Karpas-422 (cell line): ENCODE measurements at places on chromosomes 1 and 21. TPM values are rescaled to one million over a fixed set of nuclear protein-coding genes. Genes with fewer than 3 reads are reported as not detected.

RUNX3 gene
- total RNA-seq, result 35.2 and 36.6 TPM in 2 replicates

SNRNP40 gene
- 106 and 116 TPM in 2 replicates for total RNA-seq

ORC1 gene
- total RNA-seq, result 9.9 and 14.6 TPM in 2 replicates

PACC1 gene
- 8.5 and 17.9 TPM in 2 replicates for total RNA-seq

SEC16B gene
- total RNA-seq, result 0.11 TPM in 1 of 2 replicates, not detected in the other

RNF186 gene
- total RNA-seq, result not detected in 2 replicates

PLA2G2C gene
- total RNA-seq, result not detected in 2 replicates

IFI44 gene
- total RNA-seq, result 16.3 and 27.5 TPM in 2 replicates

CBR1 gene
- 26.4 and 34.1 TPM in 2 replicates for total RNA-seq

DNA sequence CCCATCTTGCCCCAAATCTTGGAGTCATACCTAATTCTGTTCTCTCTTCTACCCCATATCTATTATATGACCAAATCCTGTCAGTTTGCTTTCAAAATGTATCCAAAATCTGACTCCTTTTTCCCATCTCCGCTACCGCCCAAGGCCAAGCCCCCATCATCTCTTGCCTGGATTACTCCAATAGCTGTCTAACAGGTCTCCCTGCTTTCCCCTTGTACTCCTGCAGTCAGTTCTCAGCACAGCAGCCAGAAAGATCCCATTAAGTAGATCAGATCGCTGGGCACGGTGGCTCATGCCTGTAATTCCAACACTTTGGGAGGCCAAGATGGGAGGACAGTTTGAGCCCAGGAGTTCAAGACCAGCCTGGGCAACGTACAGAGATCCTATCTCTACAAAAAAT lies 19.8 kb downstream of the IQGAP3 start:
- DNase-seq, result no peak
- 0 out of 2 replicates have a peak overlapping the region, but pooled peaks have one; percentile 32 for H3K27ac ChIP-seq
- no peak overlapping the region for H3K4me3 ChIP-seq
- H3K27me3 ChIP-seq, result no peaks in the 10 kb centered on the region
- H3K4me1 ChIP-seq, result peaks cover 63% of the 10 kb centered on the region

- H3K4me1 ChIP-seq, result peaks cover 4% of the 10 kb centered on the region
- H3K27ac ChIP-seq, result no peak overlapping the region
These were observed 19.3 kb upstream of the ZNF326 start for GRCh38 chr1:89975540-89976125.

- H3K4me1 ChIP-seq, result peaks cover 22% of the 10 kb centered on the region
- H3K27ac ChIP-seq, result no peak overlapping the region
- no peaks in the 10 kb centered on the region for H3K36me3 ChIP-seq
- peak overlapping the region; percentile 75 for H3K4me3 ChIP-seq
These were observed 690 bp downstream of the B3GALNT2 start for GRCh38 chr1:235503403-235504121.

GRCh38 chr1:222844411-222844779 lies 29.6 kb downstream of the DISP1 start:
- no peaks in the 10 kb centered on the region for H3K4me1 ChIP-seq
- H3K36me3 ChIP-seq, result no peaks in the 10 kb centered on the region
- H3K27ac ChIP-seq, result no peak overlapping the region
- no peaks in the 10 kb centered on the region for H3K27me3 ChIP-seq

- H3K4me3 ChIP-seq, result no peak overlapping the region
- no peak for DNase-seq
- no peaks in the 10 kb centered on the region for H3K36me3 ChIP-seq
- no peak overlapping the region for H3K27ac ChIP-seq
These were observed 5.0 kb downstream of the NGF start for GRCh38 chr1:115332813-115333608.

- no peak overlapping the region for H3K4me3 ChIP-seq
- DNase-seq, result no peak
- H3K27ac ChIP-seq, result no peak overlapping the region
- H3K4me1 ChIP-seq, result no peaks in the 10 kb centered on the region
- H3K27me3 ChIP-seq, result no peaks in the 10 kb centered on the region
These were observed 9.0 kb upstream of the SMIM1 start for GRCh38 chr1:3763351-3764125.

GRCh38 chr1:188237573-188238348 lies 1409.0 kb downstream of the PLA2G4A start:
- no peak overlapping the region for H3K4me3 ChIP-seq
- H3K4me1 ChIP-seq, result no peaks in the 10 kb centered on the region
- H3K27me3 ChIP-seq, result no peaks in the 10 kb centered on the region
- no peak overlapping the region for H3K27ac ChIP-seq
- H3K36me3 ChIP-seq, result no peaks in the 10 kb centered on the region

- DNase-seq, result no peak
- H3K36me3 ChIP-seq, result no peaks in the 10 kb centered on the region
- H3K4me3 ChIP-seq, result no peak overlapping the region
- no peak overlapping the region for H3K27ac ChIP-seq
- H3K27me3 ChIP-seq, result no peaks in the 10 kb centered on the region
These were observed 26.1 kb downstream of the NHLH2 start for GRCh38 chr1:115814685-115815398.

DNA sequence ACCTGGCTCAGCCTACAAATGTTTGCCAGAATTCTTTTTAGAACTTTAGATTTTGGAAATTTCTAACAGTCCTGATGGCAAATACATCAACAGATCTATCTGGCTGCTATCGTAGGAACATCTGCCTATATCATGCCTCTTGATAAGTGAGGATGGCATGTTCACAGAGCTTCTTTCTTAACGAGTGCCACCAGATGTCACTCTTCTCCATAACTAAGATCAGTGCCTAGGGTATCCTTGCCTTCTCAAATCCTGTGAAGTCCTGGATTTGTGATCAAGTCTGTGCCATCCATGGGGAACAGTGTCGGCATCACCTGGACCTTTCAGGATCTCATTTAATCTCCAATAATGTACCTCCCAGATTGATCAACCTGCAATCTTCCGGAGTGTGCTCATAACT lies 36.5 kb upstream of the CD5L start:
- no peaks in the 10 kb centered on the region for H3K27me3 ChIP-seq
- no peak overlapping the region for H3K27ac ChIP-seq
- H3K36me3 ChIP-seq, result no peaks in the 10 kb centered on the region
- peaks cover 27% of the 10 kb centered on the region for H3K4me1 ChIP-seq
- peak; percentile 80 for DNase-seq

DNA sequence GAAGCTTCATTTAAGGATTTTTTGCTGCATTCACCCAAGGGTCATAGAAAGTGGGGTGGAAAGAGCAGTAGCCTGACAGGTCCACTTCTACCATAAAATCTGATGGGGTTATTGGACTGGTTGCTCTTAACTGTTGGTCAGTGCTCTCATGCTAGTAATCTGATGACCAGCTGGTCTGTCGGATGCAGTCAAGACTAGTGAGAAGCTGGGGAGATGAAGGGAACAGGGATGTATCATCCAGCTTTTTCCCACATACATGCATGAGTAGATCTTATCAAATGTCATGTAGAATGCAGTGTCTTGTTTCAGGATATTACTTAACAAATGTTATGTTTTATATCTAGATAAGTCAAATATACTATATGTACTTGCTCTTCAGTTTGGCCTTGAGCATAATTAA lies 11.1 kb downstream of the ATP1B1 start:
- no peak for DNase-seq
- H3K4me3 ChIP-seq, result no peak overlapping the region
- no peak overlapping the region for H3K27ac ChIP-seq
- H3K4me1 ChIP-seq, result peaks cover 4% of the 10 kb centered on the region

GRCh38 chr1:104768466-104768865 lies 1018.8 kb downstream of the AMY1C start:
- H3K4me3 ChIP-seq, result no peak overlapping the region
- H3K4me1 ChIP-seq, result no peaks in the 10 kb centered on the region
- H3K27ac ChIP-seq, result no peak overlapping the region
- H3K27me3 ChIP-seq, result no peaks in the 10 kb centered on the region
- no peak for DNase-seq

- peaks cover 12% of the 10 kb centered on the region for H3K4me1 ChIP-seq
- peak; percentile 49 for DNase-seq
- H3K27ac ChIP-seq, result no peak overlapping the region
- H3K4me3 ChIP-seq, result peak overlapping the region; percentile 78
These were observed 778 bp downstream of the EVI5 start for GRCh38 chr1:92784021-92784638.

DNA sequence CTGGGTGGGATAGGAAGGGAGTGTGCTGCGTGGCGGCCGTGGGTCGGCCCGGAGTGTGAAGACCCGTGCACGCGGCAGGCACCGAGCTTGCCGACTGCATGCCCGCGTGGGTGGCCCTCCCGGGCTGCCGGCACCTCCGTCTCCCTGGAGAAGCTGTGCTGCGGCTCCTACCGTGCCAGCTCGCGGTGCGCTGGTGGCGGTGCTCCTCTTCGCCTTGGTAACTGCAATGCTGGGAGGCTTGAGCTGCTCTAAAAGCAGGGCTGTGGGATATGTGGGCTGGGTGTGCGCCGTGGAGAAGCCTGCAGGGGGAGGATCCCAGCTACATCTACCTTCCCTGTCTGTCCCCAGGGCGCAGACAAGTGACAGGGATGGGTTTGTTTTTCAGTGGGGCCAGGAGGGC lies 2.4 kb downstream of the GABRD start:
- no peak overlapping the region for H3K4me3 ChIP-seq
- no peak for DNase-seq
- H3K27ac ChIP-seq, result no peak overlapping the region
- no peaks in the 10 kb centered on the region for H3K27me3 ChIP-seq
- H3K4me1 ChIP-seq, result peaks cover 7% of the 10 kb centered on the region
- H3K36me3 ChIP-seq, result no peaks in the 10 kb centered on the region
